ENCODE measurements at places on chromosomes 4 and X. TPM values are rescaled to one million over a fixed set of nuclear protein-coding genes. Genes with fewer than 3 reads are reported as not detected.

- no peak for DNase-seq
Observed at GRCh38 chr4:60744767-60745166, 455.4 kb upstream of the ADGRL3 start.

DNA sequence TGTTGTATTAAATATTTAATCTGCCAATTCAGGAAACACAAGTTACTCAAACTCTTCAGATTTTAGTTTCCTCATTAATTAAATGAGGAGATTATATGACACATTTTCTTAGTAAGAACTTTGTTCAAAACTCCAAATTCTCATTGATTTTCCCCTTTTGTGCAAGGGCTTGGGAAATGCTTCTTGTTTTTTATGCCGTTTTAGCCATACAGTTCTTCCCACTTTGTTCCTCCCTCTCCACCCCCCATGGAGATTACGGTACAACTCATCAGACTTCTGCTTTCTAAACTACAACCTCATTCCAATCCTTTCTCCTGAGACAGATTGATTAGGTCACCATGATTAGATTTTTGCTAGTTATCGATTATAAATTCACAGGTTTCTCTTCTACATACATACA lies 10.9 kb upstream of the BBS7 start:
- no peak for DNase-seq

CFP gene
- total RNA-seq = not detected

DNA sequence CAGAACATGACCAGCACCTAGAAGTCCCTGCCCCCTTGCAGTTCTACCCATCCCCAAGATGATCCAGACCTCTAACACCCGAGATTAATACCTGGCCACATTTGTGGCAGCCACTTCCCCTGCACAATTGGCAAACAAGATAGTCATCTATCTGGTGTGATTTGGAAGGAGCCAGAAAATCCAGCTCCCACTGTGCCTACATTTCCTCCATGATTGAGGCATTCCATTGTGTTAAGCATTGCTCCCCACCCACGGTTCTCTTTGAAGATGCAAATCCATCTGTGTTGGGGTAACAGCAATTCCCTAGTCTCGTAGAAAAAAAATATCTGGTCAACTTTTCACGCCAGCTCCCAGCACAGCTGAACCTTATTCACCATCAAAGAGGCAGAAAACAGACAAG lies 405.0 kb downstream of the BCOR start:
- DNase-seq = no peak

GRCh38 chr4:69816236-69816635 lies 43.7 kb downstream of the SULT1E1 start:
- DNase-seq = no peak

DNA sequence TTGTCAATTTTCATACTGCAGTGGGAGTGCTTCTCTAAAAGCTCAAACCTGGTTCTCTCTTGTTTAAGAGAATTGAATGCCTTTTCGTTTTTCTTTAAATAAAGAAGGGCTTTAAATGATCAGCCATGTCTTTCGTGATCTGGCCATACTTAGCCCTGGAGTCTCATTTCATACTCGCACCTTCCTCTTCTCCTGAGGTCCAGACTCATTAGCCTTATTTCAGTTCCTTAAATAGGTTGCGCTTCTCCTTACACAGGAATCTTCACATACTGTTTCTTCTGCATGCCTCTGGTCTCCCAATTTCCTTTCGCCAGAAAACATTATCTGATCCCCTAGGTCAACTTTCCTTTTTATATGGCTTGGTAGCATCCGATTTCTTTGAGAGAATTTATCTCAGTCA lies 565.6 kb upstream of the TENM3 start:
- no peak for DNase-seq

GRCh38 chr4:109999585-109999912 lies 86.9 kb downstream of the EGF start:
- DNase-seq = no peak

HSD17B13 gene
- 0.04 TPM for total RNA-seq

DNA sequence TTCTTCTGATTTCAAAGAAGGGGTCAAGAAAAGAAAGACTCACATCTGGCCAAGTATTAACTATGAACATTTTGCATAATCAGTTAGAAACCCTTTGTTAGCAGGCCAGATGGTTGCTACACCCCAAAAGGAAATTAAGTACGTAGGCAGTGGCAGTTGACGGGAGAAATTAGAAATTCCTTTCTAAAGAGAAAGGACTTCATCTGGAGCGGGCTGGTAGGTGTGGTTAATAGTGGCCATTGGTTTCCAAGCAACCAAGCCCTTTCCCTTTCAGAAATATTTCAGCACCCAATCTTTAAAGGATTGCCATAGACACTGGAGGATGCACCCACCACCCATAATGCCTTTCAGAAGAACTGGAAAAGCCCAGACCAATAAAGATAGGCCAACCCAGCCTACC lies 235.7 kb upstream of the LDB2 start:
- DNase-seq = no peak

TEX11 gene
- total RNA-seq = not detected

GRCh38 chrX:12292996-12293765 lies 154.9 kb downstream of the FRMPD4 start:
- DNase-seq = no peak

GRCh38 chr4:148810461-148810860 lies 368.2 kb upstream of the NR3C2 start:
- DNase-seq = no peak

FATE1 gene
- total RNA-seq = not detected

- no peak for DNase-seq
Observed at GRCh38 chrX:87873347-87873941, 355.8 kb downstream of the KLHL4 start.

FAAH2 gene
- 5.3 TPM for total RNA-seq

DNA sequence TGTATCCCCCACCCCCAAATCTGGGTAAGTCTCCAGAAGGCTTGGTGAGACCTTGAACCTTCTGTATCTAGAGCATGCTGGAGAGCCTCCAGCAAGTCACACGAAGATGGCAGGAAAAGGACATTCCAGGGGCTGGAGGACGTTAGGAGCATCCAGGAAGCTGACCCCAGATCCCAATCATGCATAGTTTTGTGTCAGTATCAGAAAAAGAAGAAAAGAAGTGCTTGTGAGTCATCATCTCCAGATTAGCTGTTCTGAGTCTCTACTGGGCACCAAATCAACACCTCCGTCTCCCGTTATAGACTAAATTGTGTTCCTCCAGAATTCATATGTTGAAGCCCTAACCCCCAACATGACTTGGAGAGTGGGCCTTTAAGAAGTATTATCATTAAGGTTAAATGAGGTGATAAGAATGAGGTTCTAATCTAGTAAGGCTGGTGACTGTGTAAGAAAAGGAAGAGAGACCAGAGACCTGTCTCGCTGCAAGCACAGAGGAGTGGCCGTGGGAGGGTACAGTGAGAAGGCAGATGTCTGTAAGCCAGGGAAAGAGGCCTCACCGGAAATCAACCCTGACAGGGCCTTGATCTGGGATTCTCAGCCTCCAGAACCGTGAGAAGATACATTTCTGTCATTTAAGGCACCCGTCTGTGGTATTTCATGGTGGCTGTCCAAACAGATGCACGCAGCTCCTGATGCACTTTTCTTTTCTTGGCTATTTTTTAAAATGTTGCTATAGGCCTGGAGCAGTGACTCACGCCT lies 38.1 kb upstream of the CLDN24 start:
- DNase-seq = no peak

DNA sequence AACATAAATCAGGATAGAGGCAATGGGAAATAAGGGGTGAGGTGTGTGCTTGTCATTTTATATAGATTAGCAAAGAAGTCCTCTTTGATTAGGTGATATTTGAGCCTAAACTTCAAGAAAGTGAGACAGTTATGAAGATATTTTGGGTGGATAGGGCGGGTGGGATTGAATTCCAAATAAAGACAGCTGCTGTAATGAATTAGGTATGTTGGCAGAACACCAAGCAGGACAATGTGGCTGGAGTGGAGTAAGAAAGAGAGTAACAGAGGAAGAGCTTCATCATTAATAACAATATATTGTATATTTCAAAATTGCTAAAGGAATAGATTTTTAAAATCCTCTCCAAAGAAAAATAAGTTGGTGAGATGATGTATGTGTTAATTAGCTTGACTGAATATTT lies 91.0 kb upstream of the CENPE start:
- no peak for DNase-seq

DNA sequence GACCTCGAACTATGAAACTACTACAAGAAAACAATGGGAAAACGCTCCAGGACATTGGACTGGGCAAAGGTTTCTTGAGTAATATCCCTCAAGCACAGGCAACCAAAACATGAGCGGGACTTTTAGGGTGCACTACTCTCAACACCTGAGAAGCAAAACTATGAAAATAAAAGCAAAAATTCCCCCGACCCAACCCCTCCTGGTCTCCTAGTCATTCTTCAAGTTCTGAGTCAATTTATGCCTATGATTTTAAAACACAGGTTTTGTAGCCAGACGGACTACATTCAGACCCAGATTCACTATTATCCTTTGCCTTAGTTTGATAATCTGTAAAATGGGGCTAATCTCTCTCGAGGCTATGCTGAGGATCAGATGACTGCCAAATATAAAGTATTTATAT lies 97.0 kb downstream of the SOWAHB start:
- DNase-seq = no peak

OTUD6A gene
- total RNA-seq = not detected

TLR3 gene
- total RNA-seq = 7.6 TPM

HS6ST2 gene
- 6.6 TPM for total RNA-seq

DNA sequence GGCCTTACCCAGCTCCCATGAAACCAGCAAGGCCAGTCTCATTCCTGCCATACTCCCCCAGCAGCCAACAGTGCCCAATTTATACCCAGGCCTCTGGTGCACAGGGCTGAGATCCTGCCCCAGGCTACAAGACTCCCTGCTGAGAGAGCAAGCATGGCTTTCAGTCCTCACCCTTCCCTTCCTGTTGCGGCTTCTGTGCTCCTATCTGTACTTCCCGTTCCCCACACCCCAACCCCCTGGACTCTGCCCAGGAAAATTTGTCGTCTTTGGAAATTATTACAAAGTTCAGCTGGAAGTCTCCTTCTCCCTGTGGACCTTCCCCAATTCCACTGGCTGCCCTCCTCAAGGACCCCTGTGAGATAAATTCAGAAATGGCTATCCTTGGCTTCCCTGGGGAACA lies 84.1 kb upstream of the GK2 start:
- DNase-seq = no peak

- peak; percentile 51 for DNase-seq
Observed at GRCh38 chr4:70583952-70584834, 7.9 kb upstream of the AMBN start.

DNA sequence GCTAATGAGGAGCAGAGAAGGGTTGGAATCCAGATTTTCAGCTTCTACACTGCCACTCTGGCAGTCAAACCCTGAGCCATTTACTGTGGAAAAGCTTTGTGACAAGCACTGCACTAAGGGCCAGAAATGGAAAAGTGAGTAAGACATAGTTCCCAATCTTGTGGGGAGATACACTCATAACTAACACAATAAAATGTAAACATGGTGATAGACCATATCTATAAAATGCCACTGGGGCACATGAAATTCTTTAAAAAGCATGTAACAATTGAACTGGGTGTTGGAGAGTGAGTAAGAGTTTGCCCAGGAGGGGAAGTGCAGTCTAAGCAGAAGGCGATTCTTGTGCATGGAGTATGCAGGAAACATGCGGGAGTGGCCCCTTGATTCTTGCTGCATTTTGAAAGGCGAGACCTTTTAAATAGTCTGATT lies 32.0 kb upstream of the ANXA5 start:
- DNase-seq = no peak

GRCh38 chr4:172055498-172055897 lies 242.3 kb downstream of the GALNTL6 start:
- no peak for DNase-seq

PHKA2 gene
- total RNA-seq = 13.8 TPM

- DNase-seq = no peak
Observed at GRCh38 chr4:66558651-66559050, 888.4 kb upstream of the EPHA5 start.

BGN gene
- total RNA-seq = 10.3 TPM

- no peak for DNase-seq
Observed at GRCh38 chr4:20423420-20423819, 171.7 kb downstream of the SLIT2 start.

- DNase-seq = peak; percentile 55
Observed at GRCh38 chr4:147371661-147372060, 109.2 kb upstream of the EDNRA start.

DGKQ gene
- 17.3 TPM for total RNA-seq

WWC2 gene
- total RNA-seq = 30.2 TPM

GRCh38 chr4:110250023-110250387 lies 51.6 kb upstream of the ELOVL6 start:
- DNase-seq = no peak

DNA sequence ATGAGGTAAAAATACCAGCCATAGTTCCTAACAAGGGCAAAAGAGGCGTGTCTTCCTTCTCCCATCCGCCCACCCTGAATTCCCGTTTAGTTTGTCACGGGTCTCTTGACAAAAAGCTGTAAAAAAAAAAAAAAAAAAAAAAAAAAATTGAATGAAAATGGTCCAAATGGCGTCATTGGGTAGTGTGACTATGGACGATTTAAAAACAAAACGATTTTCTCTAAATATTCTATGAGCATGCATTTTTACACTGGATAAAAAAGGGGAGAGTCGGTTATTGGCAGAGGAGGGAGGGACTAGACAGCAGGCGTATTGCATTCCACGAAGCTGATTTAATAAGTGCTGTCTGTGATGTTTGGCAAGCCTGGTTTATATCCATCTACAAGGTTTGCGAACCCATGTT lies at the start of gene FAM133A:
TSS of gene FAM133A (plus strand) at position 338 of the 403 bp plus-strand sequence. CDS start 35,214 bp downstream, outside the sequence.
- no peak for DNase-seq

DNA sequence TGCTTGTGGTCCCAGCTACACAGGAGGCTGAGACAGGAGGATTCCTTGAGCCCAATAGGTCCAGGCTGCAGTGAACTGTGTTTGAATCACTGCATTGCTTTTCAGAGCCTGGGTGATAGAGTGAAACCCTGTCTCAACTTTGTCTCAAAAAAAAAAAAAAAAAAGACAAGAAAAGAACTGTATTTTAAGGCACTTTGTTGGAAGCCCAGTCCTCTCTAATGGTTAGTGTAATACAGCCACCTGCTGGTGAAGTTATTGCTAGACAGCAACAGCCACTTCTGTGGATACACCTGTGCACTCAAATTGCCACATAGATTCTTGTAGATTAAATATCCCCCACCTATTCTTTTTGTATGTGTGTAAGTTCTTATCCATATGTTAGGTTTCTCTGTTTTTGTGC lies 10.1 kb upstream of the FGG start:
- no peak for DNase-seq

MTMR8 gene
- 1.7 TPM for total RNA-seq

PRRG3 gene
- under 0.01 TPM for total RNA-seq

- DNase-seq = no peak
Observed at GRCh38 chr4:43276321-43276720, 383.8 kb downstream of the GRXCR1 start.

DNA sequence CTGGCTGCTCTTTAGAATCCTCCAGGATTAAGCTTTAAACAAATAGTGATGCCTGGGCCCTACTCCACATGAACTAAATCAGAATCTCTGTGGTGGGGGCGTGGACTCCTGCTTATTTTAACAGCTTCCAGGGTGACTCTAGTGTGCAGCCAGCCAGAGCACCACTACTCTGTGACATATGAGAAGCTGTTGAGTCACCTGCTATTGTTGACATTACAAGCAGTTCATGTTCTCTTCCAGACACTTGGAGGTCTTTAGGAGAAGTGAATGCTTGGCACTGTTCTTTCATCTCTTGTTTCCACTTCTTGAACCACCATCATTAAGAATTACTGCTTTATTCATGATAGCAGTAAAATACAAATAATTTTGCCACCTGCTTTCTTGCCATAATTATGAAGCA lies 426 bp upstream of the C4orf51 start:
- peak; percentile 96 for DNase-seq

- DNase-seq = no peak
Observed at GRCh38 chr4:180152831-180153230, 2090.4 kb upstream of the TENM3 start.

BRS3 gene
- not detected for total RNA-seq

Data from kidney epithelial cell (primary cell).